ENCODE measurements at places on chromosomes 16 and 17.

GRCh38 chr16:5639531-5639930 lies 541.9 kb upstream of the EEF2KMT start:
- no peak for DNase-seq

DNA sequence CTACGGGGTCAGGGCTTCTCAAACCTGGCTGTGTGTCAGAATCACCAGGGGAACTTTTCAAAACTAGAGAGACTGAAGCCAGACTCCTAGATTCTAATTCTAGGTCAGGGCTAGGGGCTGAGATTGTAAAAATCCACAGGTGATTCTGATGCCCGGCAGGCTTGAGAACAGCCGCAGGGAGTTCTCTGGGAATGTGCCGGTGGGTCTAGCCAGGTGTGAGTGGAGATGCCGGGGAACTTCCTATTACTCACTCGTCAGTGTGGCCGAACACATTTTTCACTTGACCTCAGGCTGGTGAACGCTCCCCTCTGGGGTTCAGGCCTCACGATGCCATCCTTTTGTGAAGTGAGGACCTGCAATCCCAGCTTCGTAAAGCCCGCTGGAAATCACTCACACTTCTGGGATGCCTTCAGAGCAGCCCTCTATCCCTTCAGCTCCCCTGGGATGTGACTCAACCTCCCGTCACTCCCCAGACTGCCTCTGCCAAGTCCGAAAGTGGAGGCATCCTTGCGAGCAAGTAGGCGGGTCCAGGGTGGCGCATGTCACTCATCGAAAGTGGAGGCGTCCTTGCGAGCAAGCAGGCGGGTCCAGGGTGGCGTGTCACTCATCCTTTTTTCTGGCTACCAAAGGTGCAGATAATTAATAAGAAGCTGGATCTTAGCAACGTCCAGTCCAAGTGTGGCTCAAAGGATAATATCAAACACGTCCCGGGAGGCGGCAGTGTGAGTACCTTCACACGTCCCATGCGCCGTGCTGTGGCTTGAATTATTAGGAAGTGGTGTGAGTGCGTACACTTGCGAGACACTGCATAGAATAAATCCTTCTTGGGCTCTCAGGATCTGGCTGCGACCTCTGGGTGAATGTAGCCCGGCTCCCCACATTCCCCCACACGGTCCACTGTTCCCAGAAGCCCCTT lies 10.9 kb downstream of the STH start:
- DNase-seq: no peak

GRCh38 chr16:2208308-2208707 lies 2.4 kb downstream of the BRICD5 start:
- no peak for DNase-seq

DNA sequence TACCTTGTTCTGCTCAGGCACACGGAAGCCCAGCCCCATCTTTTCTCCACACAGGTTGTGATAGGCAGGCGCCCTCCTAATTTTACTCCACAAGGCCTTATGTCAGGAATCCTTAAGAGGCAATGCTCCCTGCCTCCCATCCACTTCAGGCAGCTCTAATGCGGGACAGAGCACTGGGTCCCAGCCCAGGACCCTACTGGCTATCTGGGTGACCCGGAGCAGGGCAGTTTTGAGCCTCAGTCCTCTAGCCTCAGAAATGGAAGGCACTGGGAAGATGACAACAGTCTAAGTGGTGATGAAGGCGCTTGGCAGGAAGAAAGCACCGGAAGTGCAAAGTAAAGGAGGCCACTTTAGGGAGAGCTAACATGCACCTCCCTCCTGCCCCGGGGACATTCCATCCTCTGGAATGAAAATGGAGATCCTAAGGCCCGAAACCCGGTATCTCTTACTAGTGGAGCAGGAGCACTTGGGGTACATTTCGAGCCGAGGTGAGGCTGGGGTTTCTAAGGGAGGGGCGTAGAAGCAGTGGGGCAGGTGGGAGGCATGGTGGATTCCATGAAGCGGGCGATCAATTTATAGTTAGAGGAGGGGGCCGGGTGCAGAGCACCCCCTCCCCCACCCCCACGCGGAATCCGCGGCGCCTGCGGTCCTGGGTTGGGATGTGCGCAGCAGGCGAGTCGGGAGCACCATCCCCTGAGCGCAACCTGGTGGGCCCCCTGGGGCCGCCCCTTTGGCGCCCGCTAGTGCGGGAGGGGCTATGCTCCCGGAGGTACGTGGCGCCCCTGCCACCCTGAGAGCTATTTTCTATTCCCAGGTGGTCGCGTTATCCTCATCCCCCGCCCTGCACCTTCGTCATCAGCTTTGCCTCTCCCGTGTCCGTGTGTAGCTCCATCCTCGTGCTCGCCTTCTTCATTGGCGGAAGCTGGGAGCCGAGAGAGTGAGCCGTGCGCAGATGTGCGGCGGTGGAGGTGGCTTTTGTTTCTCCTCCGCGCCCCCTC lies 4.9 kb downstream of the MT1F start:
- no peak for DNase-seq

GRCh38 chr17:34892461-34893249 lies 68.6 kb downstream of the CCT6B start:
- DNase-seq: no peak

GRCh38 chr16:75861311-75862097 lies 135.2 kb upstream of the CPHXL start:
- no peak for DNase-seq

DNA sequence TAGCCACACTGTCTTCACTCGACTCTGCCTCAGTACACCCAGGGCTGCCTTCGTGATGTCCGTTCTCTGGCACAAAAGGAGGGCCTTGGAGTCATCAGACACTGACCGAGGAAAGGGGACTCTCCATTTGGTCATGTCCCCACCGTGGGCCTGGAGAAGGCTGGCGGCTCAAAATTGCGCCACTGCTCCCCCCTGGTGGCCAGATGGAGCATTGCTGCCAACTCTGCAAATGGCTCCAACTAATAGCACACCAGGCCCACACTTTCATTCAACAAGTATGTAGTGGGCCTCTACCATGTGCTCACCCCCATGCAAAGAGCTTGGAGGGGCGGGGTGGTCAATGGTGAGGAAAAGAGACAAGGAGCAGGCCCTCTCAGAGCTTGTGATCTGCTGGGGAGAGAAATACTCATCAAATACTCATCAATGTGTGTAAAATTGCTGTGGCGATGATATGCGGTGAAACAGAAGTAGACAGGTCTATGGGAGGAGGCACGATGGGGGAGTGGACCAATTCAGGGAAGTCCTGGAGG lies 5.2 kb upstream of the GRIN2C start:
- DNase-seq: no peak

- no peak for DNase-seq
These were observed 64.1 kb downstream of the ADCY9 start for GRCh38 chr16:4052096-4052495.

- no peak for DNase-seq
These were observed 185.3 kb downstream of the ZNF423 start for GRCh38 chr16:49670627-49671026.

DNA sequence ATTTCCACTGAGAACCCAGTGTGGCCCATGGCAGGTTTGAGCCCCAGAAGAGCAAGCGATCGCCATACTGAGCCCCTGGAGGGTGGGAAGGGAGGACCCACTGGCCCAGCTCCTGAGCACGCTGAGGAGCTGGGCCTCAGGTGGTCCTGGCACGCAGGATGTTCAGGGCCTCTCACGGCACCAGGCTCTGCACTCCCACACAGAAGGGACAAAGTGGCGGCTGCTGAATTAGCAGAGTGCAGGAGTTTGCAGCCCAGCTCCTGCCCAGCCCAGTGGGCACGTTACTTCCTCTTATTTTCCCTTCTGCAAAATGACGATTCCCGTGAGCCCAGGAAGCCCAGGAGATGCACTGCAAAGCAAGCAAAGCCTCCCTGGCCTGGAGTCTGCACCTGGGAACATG lies 42.3 kb upstream of the MTSS2 start:
- no peak for DNase-seq

DNA sequence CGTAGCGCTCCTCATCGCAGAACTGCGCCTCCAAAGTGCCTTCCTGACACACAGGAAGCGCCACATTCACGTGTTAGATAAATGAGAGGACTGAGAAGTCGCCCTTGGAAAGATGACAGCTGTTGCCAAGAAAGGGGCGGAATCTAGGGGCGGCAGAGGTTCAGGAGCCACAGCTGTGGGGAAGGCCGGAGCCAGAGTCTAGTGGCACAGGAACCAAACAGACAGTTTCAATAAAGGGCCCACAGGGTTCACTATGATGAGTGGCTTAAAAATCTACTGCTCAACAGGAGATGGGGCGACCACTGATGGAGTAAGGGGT lies 4.7 kb downstream of the FLCN start:
- DNase-seq: no peak

DNA sequence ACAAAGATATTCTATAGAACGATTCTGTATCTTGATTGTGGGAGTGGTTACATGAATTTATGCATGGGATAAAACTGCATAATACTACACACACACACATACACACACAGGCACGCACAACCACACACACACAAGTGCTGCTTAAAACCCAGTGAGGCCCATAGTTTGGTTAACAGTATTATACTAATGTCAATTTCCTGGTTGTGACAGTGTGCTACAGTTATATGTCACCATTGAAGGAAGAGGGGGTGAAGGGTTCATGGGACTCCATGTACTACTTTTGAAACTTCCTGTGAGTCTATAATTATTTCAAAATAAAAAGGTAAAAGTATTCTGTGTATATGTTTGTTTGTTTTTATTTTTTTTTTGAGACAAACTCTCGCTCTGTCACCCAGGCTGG lies 8.1 kb downstream of the ZC3H7A start:
- no peak for DNase-seq

- no peak for DNase-seq
These were observed 67.3 kb upstream of the CACNG3 start for GRCh38 chr16:24188751-24189318.

- no peak for DNase-seq
These were observed 599.2 kb downstream of the MAF start for GRCh38 chr16:79001156-79001967.

DNA sequence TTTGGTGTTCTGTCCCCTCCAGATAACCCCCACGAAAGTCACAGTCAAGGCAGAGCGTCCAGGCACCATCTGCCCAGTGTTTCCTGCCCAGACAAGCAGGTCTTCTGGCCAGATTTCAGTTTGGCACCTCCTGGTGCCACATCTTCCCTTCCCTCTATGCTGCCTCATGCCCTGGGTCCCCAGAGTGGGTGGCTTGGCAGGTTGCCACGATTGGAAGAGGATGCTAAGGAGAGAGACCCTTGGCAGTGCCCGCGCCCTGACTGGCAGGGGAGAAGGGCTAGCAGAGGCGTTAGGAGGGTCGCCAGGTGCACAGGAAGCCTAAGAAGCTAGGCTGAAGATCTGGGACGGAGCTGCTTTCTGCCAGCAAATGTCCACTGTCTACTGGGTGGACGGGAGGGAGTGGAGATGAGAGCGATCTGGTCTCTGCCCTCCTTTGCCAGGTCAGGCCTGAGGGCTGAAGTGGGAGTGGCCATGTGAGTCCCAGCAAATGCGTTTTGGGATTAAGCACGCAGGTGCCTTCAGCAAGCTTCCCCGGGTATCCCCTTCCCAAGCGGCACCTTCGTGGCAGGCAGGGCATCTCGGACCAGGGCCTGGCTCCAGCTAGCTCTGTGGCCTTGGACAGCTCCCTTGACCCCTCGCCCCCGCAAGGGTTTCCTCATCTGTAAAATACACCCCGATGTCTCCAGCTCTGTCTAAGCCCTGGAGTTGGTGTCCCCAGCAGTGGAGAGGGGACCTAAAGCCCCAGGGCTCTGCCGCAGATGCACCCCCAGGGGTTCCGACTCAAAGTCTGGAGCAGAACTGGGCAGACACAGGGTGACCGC lies 13.4 kb upstream of the CD300A start:
- DNase-seq: no peak

GRCh38 chr16:1149101-1149636 lies 3.7 kb upstream of the CACNA1H start:
- no peak for DNase-seq

GRCh38 chr17:35342276-35342675 lies 31.1 kb downstream of the SLFN11 start:
- DNase-seq: no peak

GRCh38 chr16:54847207-54847606 lies 83.5 kb upstream of the IRX5 start:
- peak; percentile 5 for DNase-seq

- no peak for DNase-seq
These were observed 22.8 kb downstream of the PRKCB start for GRCh38 chr16:23858542-23858941.

DNA sequence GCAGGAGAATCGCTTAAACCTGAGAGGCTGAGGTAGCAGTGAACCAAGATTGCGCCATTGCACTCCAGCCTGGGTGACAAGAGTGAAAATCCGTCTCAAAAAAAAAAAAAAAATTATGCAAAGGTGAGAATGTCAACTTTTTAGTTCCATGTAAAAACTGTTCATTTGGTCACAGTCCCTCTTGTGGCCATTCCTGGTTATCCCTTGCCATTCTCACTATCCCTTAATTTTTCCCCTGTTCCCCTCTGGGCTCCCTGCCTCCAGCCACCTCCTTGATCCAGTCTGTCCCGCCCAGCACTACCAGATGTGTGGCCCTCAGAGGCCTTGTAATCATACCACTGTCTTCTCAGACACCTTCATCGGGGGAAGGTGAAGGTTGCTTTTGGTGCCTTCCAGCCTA lies 23.4 kb downstream of the DCAF7 start:
- no peak for DNase-seq

DNA sequence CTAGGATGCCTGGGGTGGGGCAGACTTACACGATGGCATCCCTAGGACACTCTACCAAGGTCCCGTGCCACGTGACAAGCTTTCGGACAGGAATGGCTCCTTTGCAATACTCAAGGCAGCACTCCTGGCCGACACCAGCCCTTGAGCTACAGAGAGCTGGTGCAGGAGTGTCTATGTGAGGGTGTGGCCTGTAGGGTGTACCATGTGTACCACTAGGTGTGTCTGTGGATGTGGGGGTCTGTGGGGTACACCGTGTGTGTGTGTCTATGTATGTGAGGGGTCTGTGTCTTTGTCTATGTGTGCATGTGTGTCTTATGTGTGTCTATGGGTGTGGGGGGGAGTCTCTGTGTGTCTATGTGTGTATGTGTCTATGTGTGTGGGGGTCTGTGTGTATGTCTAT lies 1.9 kb upstream of the TLE7 start:
- no peak for DNase-seq

GRCh38 chr17:4607261-4607741 lies 23.0 kb downstream of the SMTNL2 start:
- DNase-seq: no peak

DNA sequence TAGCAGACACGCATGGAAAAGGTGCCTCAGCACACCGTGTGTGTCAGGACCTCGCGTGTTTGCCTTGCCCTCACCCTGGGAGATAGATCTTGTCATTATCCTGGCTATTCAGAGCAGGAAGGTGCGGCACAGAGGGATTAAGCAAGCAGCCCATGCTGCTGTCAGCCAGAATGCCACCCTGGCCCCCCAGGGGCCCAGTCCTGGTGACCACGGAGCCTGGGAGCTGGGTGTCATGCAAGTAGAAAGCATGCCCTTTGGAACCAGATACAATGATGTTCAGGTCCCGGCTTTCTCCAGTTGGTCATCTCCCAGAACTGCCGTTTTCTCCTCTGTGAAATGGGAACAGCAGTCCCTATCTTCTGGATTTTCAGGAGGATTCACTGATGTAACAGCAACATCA lies 29.9 kb downstream of the CACNG4 start:
- no peak for DNase-seq

All from NCI-H1417 treated with DMSO at 0.1 percent for 48 hours (cell line).